ENCODE measurements at places on chromosomes 1 and 21.

GRCh38 chr1:72178266-72178665 is 104.1 kb downstream of the NEGR1 start:
- no peak for DNase-seq

DNA sequence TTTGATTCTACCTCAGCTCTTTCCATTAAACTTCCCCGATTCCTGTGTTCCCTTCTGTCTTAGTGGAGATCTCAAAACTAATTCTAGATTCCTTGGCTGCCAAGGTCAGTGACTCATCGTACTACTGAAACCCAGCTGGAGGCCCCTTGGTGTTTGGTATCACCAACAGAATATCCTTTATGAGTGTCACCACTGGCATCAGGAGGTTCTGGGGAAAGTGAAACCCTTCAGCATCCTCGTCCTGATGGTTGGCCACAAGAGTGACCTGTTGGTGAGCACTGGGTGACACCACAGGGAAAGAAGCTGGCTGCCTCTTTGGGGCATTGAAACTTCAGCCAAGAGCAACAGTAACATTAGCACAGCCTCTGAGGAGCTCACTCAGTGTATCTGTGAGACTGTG is 9.6 kb downstream of the RAB42 start:
- no peak for DNase-seq

GRCh38 chr1:226806988-226807387 is 63.4 kb upstream of the PSEN2 start:
- no peak for DNase-seq

- no peak for DNase-seq
Measured at GRCh38 chr1:38608202-38608864, 251.2 kb downstream of the RRAGC start.

- no peak for DNase-seq
Measured at GRCh38 chr1:164470996-164471395, 88.0 kb upstream of the PBX1 start.

- no peak for DNase-seq
Measured at GRCh38 chr1:65541161-65541560, 120.7 kb downstream of the LEPR start.

DNA sequence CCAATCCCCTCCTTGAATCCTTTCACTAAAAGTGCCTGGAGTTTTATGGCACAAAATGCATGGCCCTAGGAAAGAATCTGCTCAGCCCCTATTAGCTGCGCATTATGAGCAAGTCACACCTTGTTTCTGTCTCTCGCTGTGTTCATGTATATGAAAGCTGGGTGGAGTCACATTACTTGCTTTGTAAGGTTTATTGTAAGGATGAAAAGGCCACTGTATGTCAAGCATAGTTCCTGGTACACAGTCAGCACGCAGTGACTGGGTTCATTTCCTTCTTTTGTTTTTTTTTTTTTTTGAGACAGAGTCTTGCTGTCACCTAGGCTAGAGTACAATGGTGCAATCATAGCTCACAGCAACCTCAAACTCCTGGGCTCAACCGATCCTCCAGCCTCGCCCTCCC is 6.7 kb upstream of the SLC9A1 start:
- DNase-seq, result no peak

- DNase-seq, result no peak
Measured at GRCh38 chr1:155529109-155529508, 33.5 kb downstream of the ASH1L start.

- DNase-seq, result no peak
Measured at GRCh38 chr1:110283677-110284076, 55.5 kb upstream of the RBM15 start.

- no peak for DNase-seq
Measured at GRCh38 chr1:231162297-231162969, 575 bp downstream of the TRIM67 start.
